Cortex of kidney (tissue), 1 donor: ENCODE measurements at places on chromosomes 11 and 22.

DNA sequence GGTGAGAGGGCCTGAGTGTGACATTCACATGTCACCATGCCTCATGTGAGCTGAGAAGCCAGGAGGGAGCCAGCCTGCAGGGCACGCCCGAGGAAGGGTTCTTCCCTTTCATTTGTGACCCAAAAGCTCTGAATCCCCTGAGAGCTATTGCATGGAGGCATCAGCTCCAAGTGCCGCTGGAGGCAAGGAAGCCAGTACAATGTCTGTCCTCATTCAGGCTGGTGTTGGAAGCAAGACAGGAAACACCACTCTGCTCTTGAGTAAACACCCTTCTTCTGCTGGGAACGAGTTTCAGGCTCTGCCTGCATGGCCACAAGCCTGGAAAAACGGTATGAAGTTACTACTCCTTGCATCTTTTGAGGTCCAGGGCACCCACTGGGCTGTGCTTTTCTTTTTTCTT lies 83.8 kb upstream of the LARGE1 start:
- DNase-seq: no peak

DNA sequence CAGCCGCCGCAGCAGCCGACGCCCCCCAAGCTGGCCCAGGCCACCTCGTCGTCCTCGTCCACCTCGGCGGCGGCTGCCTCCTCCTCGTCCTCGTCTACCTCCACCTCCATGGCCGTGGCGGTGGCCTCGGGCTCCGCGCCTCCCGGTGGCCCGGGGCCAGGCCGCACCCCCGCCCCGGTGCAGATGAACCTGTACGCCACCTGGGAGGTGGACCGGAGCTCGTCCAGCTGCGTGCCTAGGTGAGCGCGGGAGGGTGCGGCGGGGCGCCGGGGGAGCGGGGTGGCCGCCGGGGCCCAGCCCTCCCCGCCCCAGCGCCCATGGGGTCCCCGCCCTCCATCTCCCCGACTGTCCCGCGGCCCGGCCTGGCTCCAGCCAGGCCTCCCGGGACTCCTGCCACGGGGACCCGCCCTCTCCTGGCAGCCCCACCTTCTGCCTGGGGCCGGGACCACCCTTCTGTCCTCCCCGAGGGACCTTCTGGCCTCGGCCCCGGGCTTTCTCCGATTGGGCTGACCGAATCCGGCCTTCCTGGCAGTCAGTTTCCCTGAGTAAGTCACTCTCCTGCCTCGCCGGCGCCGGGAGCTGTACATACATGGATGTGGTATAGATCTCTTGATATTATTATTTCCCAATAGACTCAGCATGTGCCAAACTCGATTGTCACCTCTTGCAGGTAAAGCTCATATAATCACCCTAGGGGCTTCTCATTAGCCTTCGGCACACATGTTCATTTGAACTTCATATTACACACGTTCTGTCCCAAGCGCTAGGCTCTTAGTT lies 720 bp downstream of the PACS1 start:
- DNase-seq: no peak

GRCh38 chr22:19224985-19225384 lies 46.4 kb upstream of the SLC25A1 start:
- DNase-seq: no peak

DNA sequence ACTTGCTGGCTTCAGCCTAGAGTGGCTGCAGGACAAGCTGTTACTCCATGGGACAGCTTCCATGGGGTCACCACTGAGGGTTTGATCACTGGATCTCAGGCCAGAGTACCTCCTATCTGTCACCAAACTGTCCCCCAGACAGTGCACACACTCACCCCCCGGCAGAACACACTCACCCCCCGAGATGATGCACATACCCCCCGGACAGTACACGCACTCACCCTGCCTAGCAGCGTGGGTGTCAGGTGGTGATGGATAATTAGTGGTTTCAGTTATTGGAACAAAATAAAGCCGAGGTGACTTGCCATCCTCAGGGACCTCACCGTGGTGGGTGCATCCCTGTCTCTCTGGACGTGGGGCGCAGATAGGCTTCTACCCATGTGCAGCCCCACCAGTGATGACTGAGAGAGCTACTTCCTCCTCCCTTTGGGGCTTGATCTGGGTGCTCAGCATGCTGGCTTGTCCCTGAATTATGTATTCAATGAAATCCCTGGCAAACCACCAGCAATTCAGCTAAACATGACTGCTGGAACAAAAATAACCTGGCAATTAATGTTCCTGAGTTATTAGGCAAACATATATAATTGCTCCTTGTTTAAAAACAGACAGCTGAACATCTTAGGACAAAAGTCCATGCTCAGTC lies 18.9 kb downstream of the TANGO2 start:
- DNase-seq: no peak

DNA sequence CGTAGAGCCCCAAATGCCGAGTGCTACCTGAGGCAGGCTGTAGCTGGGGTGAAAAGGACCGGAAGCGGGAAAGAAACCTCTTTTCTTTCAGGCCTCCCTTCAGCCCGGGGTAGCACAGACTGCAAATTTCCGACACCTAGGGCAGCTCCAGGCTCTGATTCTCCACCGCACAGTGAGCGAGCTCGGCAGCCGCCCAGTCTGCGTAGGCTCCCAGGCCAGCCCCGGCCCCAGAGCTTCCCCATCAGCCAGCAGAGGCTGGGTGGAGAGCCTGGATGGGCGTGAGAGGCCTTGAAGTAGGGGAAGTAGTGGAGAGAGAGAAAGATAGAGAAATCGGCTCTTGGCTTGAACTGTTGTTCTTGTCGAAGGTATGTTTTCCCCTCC lies 9.3 kb upstream of the PAX6 start:
- DNase-seq: no peak

DNA sequence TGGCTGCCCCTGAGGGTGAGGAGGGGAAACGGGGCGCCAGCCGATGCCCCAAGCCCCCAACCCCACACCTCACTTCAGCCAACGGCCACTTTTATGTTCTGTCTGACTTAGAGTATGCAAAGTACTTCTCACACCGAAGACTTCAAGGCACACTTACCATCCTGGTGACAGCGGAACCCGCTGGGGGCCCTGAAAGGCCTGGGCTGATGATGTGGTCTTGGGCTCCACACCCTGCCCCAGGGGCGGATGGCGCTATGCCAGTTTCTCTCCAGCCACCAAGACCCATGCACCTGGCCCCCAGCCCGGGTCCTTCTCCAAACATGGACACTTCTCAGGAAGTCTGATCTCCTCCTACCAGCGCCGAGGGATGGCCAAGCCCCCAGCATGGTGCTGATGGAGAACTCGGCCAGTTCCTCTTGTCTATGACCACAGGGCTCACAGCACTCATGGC lies 175.4 kb downstream of the CTTN start:
- DNase-seq: no peak

GRCh38 chr11:40597546-40598113 lies 861.8 kb downstream of the LRRC4C start:
- no peak for DNase-seq
